ENCODE measurements at places on chromosomes 5 and 9. TPM values are rescaled to one million over a fixed set of nuclear protein-coding genes. Genes with fewer than 3 reads are reported as not detected.

DNA sequence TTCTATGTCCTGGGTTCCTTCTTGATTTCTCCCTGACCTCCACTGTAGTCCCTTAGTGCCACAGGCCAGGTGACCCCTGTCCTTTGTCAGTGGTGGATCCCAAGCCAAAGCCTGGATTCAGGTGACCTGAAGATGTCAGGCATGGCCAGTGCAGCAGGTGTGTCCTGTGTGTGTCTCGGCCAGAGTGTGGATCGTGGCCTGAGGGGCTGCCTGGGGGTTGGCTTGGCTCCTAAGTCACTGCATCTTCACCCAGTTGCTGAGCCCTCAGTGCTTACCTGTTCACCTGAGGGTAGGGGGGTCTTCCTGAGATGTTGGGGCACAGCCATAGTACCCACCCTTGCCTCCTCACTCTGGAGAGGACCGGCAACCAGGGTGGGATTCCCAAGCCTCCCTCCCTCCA, 61.8 kb upstream of the PITX1 start:
- no peak for DNase-seq

The DBH gene
- total RNA-seq, result 0.08 TPM

GRCh38 chr9:123336449-123336848, 19.5 kb upstream of the CRB2 start:
- no peak for DNase-seq

DNA sequence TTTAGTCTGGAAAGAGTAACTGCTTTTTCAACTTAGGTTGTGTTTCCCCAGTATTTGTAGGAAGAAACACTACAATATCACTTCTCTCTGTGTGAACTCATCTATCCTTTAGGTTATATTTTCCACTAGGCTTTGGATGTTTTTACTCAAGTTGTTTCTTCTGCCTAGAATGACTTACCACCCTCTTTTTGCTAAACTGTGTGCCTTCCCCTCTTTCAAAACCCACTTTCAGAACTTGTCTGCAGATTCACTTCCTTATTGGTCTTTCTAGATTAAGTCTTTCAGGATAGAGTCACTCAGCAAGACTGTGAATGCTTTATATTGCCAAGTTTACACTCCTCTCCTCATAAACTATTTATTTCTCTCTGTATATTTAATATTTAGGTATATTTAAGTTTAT, 14.2 kb upstream of the CAST start:
- DNase-seq, result no peak

DNA sequence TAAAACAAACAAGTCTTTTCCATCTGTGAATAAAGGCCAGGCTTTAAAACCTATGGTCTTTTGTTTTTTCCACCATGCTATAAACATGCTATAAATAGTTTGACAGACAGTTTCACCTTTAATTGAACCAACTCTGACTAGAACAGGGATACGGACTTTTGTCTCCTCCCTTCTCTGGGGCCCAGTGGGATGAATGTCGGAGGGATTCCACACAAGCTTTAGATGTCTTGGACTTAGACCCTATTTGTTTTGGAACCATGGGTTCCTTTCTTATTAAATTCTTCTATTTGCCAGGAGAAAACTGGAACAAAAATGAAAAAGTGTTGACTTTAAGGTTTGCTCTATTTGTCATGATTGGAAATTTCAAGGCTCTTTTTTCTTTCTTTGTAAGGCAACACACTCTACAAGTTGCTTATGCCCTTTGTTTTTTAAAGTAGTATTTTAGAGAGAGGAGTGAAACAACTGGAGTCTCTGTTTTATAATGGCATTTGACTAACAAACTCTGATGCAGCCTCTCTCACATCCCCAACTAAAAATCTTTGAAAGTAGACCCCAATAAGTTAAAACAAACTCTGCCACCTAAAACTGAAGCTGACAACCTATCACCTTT, 145.3 kb downstream of the MLLT3 start:
- DNase-seq, result no peak

DNA sequence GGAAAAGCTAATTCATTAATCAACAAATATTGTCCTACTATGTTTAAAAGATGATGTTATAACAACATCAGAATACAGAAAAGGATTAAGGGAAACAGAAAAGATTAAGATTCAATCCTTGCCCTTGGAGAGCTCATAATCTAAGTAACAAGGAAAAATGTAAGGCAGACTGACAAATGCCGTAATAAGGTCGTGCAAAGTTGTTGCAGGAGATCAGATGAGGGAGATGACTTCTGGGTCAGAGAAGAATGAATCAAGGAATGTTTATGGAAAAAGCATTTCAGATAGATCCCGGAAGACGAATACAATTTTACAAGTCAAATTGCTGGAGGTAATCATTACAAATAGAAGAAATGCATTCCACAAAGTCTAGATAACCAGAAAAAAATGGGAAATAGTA, 6.4 kb downstream of the ADAMTS6 start:
- DNase-seq, result no peak

DNA sequence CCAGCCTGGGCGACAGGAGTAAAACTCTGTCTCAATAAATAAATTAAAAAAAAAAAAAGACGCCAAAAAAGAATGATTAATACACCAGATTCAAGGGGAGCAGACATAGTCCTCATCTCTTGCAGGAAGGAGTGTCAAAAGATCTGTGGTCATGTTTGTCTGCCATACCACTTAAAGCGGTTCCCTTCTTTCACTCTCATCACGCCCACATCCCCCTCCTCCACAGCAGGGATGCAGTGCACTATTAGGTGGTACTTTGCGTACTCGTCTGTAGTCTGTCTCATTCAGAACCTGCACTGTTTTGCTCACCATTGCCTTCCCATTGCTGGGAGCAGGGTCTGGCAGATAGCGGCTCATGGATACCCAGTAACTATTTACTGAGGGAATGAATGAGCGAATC, 11.2 kb downstream of the CDHR2 start:
- DNase-seq, result no peak

DNA sequence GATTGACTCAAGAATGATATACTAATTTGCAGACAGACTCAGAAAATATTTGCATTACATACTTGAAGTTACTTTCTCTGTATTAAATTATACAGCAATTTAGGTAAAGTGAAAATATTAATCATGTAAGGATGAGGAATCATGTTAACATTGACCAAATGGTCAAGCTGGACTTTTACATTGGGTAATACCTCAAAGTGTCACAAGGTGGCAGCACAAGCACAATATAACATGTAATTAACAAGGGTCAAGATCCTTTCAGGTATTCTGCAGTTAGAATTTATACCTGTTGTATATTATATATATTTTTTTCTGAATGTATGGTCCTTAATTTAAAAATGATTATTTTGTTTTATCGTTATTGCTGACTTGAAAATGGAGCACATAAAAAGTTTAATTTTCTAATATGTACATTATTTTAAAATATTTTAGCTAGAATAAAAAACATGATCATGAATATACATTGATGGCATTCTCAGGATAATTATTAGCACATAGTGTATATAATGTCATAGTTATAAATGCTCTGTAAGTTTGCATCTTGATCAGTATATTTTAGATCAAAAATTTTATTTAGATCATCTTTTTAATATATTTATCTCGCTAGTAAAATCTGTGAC, 8.6 kb downstream of the HAPLN1 start:
- DNase-seq, result no peak

DNA sequence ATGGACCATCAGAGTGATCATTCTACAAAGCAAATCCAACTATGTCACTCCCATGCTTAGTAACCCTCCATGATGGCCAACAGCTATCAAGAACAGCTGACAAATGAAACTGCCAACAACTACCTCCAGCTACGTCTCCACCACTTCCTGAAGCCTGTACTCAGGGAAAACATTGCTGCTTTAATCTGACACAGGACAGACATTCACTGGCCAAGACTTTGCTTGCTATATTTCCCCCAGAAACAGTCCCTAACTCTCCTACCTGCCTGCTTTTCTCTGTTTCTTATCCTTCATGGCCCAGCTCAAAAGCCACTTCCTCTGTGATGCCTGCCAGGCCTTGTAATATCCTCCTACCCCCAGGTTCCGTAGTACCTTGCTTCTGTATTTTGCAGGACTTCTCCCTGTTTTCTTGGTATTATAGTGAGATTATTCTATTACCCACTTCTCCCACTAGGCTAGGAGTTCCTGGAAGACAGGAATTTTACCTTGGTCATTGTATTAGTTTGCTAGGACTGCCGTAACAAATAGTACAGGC, 14.7 kb upstream of the RAB14 start:
- DNase-seq, result no peak

GRCh38 chr9:95063300-95063699, 254.2 kb downstream of the FANCC start:
- no peak for DNase-seq

DNA sequence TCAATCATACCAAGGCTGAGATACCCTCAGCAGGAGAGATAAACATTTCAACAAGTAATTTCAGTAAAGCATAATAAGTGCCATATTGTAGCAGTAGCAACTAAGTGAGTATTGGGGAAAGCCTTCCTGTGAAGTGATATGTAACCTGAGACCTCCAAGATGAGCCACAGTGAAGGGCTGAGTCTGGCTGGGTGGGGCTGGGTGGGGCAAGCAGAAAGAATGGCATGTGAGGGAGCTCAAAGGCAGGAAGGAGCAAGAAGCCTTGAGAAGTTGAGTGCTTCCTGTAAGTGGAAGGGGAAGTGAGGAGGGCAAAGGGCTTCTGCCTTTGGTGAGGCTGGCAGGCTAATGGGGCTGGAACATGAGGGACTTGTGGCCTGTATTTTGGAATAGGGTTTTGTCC, 19.7 kb upstream of the ASTN2 start:
- DNase-seq, result no peak

The PCDHGA12 gene
- total RNA-seq, result 6.0 TPM

The ATG12 gene
- 31.5 TPM for total RNA-seq

The PIP5K1B gene
- total RNA-seq, result 24.8 TPM
